Stimulated activated CD8-positive, alpha-beta memory T cell treated with anti-CD3 and anti-CD28 coated beads, Interleukin-12 subunit alpha, Interleukin-12 subunit beta, amount 100 ng/mL, for 1 hour (primary cell): ENCODE measurements at places on chromosomes 1 and 21.

GRCh38 chr21:14699433-14700407 is 153.6 kb upstream of the SAMSN1 start:
- no peak for DNase-seq

DNA sequence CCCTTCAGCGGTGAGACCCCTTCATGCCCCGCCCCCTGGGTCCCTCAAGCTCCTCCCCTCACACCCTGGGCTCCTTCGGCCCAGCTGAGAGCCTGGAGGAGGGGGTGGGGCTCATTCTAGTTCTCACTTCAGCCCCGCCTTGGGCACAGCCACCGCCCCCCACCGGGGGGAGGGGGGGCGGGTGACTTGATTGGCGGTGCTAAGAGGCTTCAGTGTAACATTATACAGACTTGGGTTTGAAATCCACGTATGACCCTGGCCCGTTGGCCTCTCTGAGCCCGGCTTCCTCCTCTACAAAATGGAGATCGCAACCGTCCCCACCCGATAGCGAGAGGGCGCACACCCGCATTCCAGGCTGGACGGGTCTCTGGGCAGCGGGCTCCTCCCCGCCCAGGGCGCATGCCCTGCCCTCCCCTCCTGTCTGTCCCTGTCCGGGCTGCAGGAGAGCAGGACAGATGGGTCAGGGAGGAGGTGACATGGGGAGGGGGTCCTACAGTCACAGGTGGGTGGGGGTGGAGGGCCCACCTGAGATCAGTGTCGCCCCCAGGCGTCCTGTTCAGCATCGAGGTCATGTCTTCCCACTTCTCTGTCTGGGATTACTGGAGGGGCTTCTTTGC is 5.1 kb downstream of the CLCNKB start:
- no peak for DNase-seq

- DNase-seq = no peak
Observed at GRCh38 chr1:30397576-30397975, 325.8 kb downstream of the MATN1 start.

GRCh38 chr1:210364479-210364878 is 35.8 kb downstream of the HHAT start:
- no peak for DNase-seq

- no peak for DNase-seq
Observed at GRCh38 chr1:226309398-226310244, 657 bp upstream of the LIN9 start.

DNA sequence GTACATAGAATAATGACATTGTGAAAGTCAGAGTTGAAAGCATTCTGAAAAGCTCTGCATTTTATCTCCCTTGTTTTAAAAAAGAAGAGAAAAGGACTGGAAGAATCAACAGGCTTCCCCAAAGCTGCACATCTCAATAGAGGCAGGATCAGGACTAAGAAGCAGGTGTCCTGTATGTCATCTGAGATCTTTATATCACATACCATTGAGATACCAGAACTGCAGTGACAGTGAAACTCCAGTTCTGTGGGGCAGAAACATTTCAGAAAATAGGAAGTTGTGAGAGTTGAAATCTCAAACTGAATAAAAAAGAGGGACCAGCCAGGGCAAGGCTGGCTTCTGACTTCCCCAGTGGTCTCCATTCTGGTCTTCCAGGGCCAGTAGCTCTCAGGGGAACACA is 33.0 kb upstream of the SH2D1B start:
- no peak for DNase-seq

DNA sequence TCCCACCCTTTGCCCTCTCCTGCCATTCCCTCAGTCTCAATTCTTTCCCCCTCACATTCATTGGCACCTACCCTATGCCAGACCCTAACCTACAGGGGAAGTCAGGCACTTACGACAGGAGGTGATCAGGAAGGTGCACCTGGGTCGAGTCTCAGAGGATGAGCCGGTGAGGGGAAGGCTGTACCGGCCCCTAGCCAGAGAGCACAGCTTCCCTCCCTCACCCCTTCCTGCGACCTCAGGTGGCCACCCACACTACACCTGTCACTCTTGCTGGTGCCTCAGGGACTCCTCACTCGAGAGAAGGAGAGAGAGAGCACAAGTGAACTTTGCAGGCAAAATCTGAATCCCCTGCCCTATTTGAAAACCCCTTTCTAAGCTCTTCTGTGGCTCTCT is 1.7 kb upstream of the MYOM3 start:
- no peak for DNase-seq

DNA sequence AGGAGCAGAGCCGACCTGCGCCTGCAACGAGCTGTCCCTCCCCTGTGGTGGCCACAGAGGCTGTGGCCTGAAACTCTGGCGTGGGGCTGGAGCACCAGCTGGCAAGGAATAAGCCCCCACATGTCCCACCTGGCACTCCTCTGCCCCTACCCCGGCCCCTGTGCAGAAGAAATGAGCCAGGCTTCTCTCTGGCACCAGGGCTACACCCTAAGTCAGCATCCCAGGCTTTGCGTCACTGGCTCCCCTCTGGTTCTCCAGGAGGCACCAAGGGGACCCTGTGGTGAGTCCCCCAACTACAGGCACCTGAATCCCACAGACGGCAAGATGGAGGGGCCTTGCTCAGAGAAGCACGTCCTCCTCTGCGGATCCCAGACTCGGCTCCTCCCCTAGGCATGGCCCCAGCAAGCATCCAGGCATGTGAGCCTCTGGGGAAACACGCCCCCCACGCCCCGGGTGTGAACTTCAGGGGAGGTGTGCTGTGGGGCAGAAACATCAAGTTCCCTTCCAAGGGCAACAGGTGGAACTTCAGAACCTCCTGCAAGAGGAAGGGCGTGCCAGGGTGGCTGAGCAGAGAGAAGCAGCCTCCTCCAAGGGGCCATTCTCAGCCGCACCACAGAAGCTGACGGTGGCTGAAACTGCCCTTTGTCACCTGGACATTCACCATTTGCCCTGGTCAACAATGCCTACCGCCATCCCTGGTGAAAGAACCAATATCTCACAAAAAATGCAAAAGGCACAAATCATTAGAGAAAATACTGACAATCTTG is 2.9 kb downstream of the KRTAP10-7 start:
- no peak for DNase-seq
